ENCODE measurements at places on chromosomes 16 and 17.

DNA sequence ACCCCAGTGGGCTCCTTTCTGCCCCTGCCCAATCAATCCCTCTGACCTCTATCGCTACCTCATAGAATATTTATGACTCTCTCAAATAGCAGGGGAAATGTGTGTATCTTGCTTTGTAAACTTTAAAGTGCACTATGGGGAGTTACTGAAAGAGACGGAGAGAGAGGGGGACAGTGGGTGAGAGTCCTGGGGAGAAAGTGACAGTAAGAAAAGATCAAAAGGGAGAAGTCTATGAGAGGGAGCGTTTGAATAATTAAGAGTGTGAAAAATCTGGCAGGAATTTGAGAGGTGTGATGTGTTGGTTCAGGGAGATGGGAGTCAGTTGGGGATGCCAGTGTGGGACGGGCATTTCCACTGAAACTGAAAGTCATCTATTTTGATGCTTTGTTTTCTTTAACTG, 32.6 kb downstream of the USP43 start:
- H3K36me3 ChIP-seq, result no peaks in the 10 kb centered on the region
- H3K27ac ChIP-seq, result no peak overlapping the region
- H3K27me3 ChIP-seq, result no peaks in the 10 kb centered on the region
- no peak for DNase-seq
- H3K4me3 ChIP-seq, result no peak overlapping the region

DNA sequence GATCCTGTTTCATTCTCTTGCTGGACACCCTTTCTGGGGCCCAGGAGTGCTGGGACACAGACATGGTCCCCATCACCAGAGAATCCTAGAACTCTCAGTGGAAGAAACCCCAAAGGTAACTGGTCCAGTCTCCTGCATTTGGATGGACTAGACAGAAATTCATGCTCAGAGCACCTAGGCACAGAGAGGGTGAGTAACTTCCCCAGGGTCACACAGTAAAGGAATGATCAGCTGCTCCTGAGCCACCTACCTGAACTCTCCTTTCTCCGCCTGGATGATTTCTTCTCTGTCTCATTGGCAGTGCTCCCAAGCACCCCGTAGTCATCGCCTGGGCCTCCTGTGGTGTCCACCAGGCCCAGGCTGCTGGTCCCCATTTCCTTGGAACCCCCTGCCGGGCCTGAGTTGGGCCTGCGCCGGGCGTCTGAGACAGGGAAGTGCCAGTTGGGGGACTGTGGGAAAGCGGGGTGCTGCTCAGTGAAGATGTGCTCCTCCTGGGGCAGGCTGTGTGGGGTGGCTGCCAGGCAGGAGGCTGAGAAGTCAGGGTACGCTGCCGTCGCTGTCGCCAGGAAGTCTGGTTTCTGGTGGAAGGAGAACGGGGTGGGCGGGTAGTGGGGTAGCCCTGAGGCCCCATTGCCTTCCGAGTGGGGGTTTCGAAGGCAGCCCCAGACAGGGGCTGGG, 767 bp downstream of the MEOX1 start:
- H3K4me1 ChIP-seq, result peaks cover 3% of the 10 kb centered on the region
- DNase-seq, result no peak
- peaks cover 2% of the 10 kb centered on the region for H3K27me3 ChIP-seq
- H3K36me3 ChIP-seq, result no peaks in the 10 kb centered on the region
- H3K27ac ChIP-seq, result no peak overlapping the region
- no peak overlapping the region for H3K4me3 ChIP-seq

GRCh38 chr16:64321066-64321465, 800.8 kb downstream of the CDH11 start:
- H3K4me3 ChIP-seq, result no peak overlapping the region
- no peak overlapping the region for H3K27ac ChIP-seq
- DNase-seq, result no peak
- no peaks in the 10 kb centered on the region for H3K27me3 ChIP-seq

- peaks cover 4% of the 10 kb centered on the region for H3K36me3 ChIP-seq
- DNase-seq, result no peak
- no peak overlapping the region for H3K27ac ChIP-seq
- no peak overlapping the region for H3K4me3 ChIP-seq
These were observed 4.0 kb downstream of the STXBP4 start for GRCh38 chr17:54972406-54973138.

- no peak overlapping the region for H3K4me3 ChIP-seq
- H3K27me3 ChIP-seq, result peaks cover 5% of the 10 kb centered on the region
- no peaks in the 10 kb centered on the region for H3K36me3 ChIP-seq
- H3K27ac ChIP-seq, result no peak overlapping the region
- no peak for DNase-seq
- H3K4me1 ChIP-seq, result no peaks in the 10 kb centered on the region
These were observed 18.2 kb downstream of the SCN4A start for GRCh38 chr17:63954402-63955063.

- no peak overlapping the region for H3K27ac ChIP-seq
- no peaks in the 10 kb centered on the region for H3K36me3 ChIP-seq
- H3K4me1 ChIP-seq, result no peaks in the 10 kb centered on the region
- H3K4me3 ChIP-seq, result no peak overlapping the region
- H3K27me3 ChIP-seq, result peaks cover 2% of the 10 kb centered on the region
These were observed 11.3 kb downstream of the NOG start for GRCh38 chr17:56604691-56605290.

DNA sequence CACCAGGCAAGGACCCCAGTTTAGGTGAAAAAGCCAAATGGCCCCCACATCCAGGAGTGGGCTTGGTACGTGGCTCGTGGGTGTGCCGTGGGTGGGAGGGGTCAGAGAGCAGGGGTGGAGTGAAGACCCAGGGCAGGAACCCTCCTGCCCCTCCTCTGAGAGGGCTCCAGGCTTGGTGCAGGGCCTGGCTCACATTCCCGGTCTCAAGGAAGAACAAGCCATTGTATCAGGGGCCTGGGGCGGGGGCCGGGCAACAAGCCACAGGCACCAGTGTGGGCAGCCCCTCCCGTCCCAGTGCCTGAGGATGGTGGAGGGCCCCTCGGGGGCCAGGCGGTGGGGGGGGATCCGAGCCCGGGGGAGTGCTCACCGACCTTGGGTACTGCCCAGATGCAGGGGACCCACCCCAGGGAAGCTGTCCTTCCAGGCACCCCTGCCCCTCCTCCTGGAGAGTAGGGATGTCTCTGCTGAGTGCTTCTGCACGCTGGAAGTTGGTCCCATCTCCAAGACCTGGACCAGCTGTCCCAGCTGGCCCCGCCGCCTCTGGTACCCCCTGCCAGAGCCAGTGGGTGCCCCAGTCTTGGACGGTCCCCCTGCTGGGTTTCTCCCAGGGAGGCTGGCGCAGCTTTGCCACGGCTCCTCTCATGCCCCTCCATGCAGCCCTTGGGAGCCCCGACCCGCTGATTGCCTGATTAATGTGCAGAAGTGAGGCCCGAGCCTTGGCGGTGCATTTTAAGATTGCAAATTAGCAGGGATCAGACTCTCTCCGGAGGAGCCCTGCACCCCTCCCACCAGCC, 83.7 kb downstream of the RTN4RL1 start:
- no peak for DNase-seq
- H3K27me3 ChIP-seq, result peaks cover 7% of the 10 kb centered on the region
- no peak overlapping the region for H3K4me3 ChIP-seq
- no peaks in the 10 kb centered on the region for H3K36me3 ChIP-seq
- H3K4me1 ChIP-seq, result no peaks in the 10 kb centered on the region

DNA sequence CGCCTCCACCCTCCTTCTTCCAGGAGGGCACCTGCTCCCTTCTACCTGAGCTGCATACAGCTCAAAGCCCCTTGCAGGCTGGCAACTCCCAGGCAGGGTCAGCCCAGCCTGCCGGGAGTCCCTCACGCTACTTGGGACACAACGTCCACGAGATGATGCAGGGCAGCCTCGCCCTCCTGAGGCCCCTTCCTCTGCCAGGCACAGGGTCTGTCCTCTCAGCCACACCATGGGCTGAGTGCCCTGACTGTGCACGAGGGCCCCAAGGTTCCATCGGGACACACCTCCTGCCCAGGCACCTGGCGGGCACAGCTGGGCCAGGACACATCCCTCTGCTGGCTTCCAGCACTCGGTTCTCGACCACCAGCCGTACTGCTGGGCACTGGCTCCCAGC, 30.9 kb upstream of the ZC3H18 start:
- H3K27me3 ChIP-seq, result peaks cover 10% of the 10 kb centered on the region
- H3K4me1 ChIP-seq, result peaks cover 6% of the 10 kb centered on the region
- no peak overlapping the region for H3K27ac ChIP-seq
- no peak for DNase-seq
- peaks cover 5% of the 10 kb centered on the region for H3K36me3 ChIP-seq

- H3K4me1 ChIP-seq, result peaks cover 14% of the 10 kb centered on the region
- DNase-seq, result no peak
- H3K27me3 ChIP-seq, result peaks cover 24% of the 10 kb centered on the region
- H3K27ac ChIP-seq, result peak overlapping the region; percentile 86
- H3K36me3 ChIP-seq, result peaks cover 22% of the 10 kb centered on the region
- no peak overlapping the region for H3K4me3 ChIP-seq
These were observed 5.5 kb upstream of the TGFB1I1 start for GRCh38 chr16:31466381-31466841.

GRCh38 chr16:71893888-71894228, 1.5 kb upstream of the IST1 start:
- peaks cover 12% of the 10 kb centered on the region for H3K27me3 ChIP-seq
- DNase-seq, result no peak
- H3K27ac ChIP-seq, result peak overlapping the region; percentile 99
- peak overlapping the region; percentile 99 for H3K4me3 ChIP-seq
- H3K36me3 ChIP-seq, result peaks cover 4% of the 10 kb centered on the region

DNA sequence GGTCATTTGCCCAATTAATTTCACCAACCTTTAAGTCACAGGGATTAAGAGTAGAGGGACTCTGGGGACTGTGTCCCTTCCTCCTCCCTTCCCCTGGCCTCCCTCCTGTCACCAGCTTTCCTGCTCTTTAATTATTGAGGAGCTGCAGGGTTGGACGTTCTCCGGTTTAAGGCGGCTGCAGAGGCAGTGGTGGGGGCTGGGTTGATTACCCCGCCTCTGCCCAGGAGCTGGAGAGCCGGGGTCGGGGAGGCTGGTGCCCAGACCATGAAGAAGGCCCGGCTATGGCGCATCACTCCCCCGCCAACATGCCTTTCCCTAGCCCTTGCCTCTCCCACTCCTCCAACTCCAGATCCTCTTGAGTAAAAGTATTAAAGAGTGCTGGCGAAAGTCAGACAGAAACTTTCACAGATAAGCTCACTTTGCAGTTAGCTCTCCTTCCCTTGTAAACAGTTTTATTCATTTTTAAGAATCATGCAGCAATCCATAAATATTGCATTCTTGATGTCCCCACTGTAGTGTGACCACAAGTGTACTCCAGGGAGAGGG, 1.1 kb upstream of the FOXJ1 start:
- H3K4me3 ChIP-seq, result peak overlapping the region; percentile 63
- no peak for DNase-seq
- peaks cover 10% of the 10 kb centered on the region for H3K36me3 ChIP-seq
- no peak overlapping the region for H3K27ac ChIP-seq

DNA sequence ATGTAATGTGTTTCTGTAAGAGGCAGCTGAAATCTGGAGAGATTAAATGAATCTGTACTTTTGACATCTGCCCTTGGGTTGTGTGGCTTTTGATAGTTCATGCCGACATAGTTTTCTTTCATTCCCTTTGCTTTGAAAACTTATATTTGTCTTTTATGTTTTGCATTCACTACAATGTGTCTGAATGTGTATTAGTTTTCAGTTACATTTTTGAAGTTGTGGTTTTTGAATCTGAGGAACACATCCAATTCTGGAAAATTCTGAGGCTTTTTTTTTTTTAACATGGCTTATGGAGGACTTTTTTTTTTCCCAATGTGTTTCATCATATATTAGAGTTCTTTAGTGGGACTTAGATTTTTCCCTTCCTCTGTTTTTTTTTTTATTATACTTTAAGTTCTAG, 683.7 kb upstream of the SOX9 start:
- no peak for DNase-seq
- no peak overlapping the region for H3K27ac ChIP-seq

GRCh38 chr16:13061691-13062090, 160.3 kb downstream of the SHISA9 start:
- no peaks in the 10 kb centered on the region for H3K27me3 ChIP-seq
- H3K4me3 ChIP-seq, result no peak overlapping the region

DNA sequence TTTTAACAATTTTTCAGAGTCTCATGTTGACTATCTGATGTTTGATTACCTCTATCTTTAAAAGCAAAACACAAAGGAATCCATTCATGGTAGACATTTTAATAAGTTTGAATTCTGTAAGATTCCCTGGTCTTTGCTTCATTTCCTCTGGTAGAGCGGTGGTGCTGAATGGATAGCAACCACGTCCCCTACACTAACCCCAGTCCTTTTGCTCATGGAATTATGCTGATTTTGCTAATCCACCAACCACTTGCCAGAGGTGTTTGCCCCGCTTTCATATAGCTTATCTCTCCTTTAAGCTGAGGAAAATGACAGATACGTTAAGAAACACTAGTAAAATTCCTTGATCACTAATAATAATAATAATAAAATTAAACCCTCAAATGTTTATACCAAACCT, 9.5 kb downstream of the KCNJ16 start:
- H3K4me1 ChIP-seq, result no peaks in the 10 kb centered on the region
- H3K27ac ChIP-seq, result no peak overlapping the region
- no peak overlapping the region for H3K4me3 ChIP-seq
- no peaks in the 10 kb centered on the region for H3K27me3 ChIP-seq
- no peaks in the 10 kb centered on the region for H3K36me3 ChIP-seq

GRCh38 chr16:84649511-84649861, 1.2 kb downstream of the KLHL36 start:
- peaks cover 6% of the 10 kb centered on the region for H3K4me1 ChIP-seq
- H3K27me3 ChIP-seq, result peaks cover 9% of the 10 kb centered on the region
- peaks cover 20% of the 10 kb centered on the region for H3K36me3 ChIP-seq
- no peak for DNase-seq
- H3K4me3 ChIP-seq, result peak overlapping the region; percentile 89
- H3K27ac ChIP-seq, result peak overlapping the region; percentile 18

- DNase-seq, result no peak
- no peak overlapping the region for H3K4me3 ChIP-seq
- no peak overlapping the region for H3K27ac ChIP-seq
- H3K4me1 ChIP-seq, result no peaks in the 10 kb centered on the region
- H3K27me3 ChIP-seq, result peaks cover 10% of the 10 kb centered on the region
These were observed 16.2 kb downstream of the IRX5 start for GRCh38 chr16:54946909-54947308.

DNA sequence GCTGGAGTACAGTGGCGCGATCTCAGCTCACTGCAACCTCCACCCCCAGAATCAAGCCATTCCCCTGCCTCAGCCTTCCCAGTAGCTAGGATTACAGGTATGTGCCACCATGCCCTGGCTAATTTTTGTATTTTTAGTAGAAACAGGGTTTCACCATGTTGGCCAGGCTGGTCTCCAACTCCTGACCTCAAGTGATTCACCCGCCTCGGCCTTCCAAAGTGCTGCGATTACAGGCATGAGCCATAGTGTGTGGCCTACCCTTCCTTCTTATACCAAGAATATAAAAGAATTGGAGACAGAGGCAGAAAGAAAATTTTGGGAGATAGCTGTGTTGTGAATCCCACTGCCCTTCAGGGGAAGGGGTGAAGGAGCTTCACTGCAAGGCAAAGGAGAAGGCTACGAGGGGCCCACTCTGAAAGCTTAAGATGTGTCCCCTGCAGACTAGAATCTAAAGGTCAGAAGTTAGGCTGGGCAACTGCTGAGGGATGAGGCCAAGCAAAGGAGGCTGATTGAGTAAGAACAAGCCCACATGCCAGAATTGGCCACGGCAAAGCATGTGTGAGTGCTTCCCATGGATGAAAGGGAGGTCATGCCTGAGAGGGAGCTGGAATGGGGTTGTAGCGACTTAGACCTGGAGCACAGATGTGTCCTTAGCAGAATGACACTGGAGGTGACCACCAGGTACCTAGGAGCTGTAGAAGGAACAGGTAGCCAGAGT, 8.4 kb upstream of the CRYBA1 start:
- no peaks in the 10 kb centered on the region for H3K27me3 ChIP-seq
- H3K4me1 ChIP-seq, result no peaks in the 10 kb centered on the region
- no peak overlapping the region for H3K27ac ChIP-seq
- no peaks in the 10 kb centered on the region for H3K36me3 ChIP-seq

- no peaks in the 10 kb centered on the region for H3K36me3 ChIP-seq
- no peaks in the 10 kb centered on the region for H3K4me1 ChIP-seq
- no peak for DNase-seq
- H3K27ac ChIP-seq, result no peak overlapping the region
- no peak overlapping the region for H3K4me3 ChIP-seq
These were observed 270.5 kb upstream of the SDK2 start for GRCh38 chr17:73914536-73915274.
